ENCODE measurements at places on chromosomes 3 and 15.

DNA sequence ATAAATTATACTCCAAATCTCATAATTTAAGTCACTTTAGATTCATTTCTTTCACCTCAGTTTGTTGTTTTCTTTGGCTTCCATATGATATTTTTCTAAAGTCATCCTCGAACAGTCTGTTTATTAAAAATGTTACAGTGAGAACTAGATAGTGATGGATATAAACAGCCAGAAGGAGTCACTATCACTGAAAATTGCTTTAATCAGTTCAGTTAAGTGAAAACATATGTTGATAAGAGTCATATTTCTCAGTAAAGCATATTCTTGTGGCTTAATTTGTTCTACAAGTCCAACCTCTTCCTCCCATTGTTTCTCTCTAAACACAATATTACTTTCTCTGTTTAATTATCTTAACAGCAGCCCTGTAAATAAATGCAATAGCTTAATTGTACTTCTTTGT lies 427.5 kb upstream of the ALCAM start:
- peak; percentile 54 for DNase-seq

GRCh38 chr3:142857056-142857455 lies 31.8 kb downstream of the PCOLCE2 start:
- no peak for DNase-seq

DNA sequence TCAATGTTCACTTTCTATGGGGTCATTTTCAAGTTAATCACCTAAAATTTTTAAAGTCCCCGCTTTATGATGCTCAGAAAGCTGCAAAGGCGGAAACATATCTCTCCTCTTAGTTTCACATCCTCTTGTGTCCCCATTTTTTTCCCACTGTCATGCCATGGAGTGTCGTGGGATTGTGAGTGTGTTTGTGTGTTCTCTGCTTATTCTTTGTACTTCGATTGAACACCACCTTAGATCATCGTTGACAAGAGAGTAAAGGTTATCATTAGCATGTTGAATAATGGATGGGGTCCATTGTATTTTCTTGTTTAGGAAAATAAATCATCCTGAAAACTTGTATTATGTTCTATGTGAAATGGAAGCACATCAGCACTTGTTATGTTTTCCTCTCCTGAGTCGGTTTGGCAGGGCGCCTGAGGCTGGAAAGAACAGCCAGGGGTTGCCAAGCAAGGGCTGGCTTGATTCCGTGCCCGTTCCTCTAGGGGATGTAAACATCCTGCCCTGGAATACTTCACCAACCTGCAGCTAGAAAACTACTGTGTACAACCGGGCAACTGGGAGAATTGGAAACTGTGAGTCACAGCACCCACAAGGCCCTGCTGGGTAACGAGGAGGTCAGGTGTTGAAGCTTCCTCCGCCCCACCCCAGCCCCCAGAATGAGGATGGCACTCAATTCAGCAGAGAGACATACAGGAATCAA lies 67.2 kb downstream of the EIF4E3 start:
- peak; percentile 51 for DNase-seq

DNA sequence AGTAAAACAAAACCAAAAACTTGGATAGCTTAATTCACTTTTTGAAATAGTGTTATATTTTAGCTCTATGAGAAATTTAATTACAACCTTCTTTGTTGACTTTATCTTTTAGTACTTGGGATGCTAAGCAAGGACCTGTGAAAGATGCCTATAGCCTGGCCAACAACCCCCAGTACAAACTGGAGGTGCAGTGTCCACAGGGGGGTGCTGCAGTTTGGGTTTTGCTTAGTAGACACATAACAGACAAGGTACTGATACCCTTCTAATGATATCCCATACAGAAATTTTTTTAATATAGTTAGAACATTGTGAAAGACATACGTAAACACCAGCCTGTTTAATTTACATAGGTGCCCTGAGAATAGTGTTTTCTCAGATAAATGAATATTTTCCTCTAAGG lies 35.3 kb downstream of the CAPN7 start:
- peak; percentile 31 for DNase-seq

- DNase-seq: no peak
Measured at GRCh38 chr3:183484431-183485075, 56.1 kb upstream of the MCF2L2 start.

- DNase-seq: peak; percentile 86
Measured at GRCh38 chr3:195450731-195451229, 8.0 kb upstream of the ACAP2 start.

GRCh38 chr15:65209701-65210643 lies 1.3 kb downstream of the CILP start:
- no peak for DNase-seq

DNA sequence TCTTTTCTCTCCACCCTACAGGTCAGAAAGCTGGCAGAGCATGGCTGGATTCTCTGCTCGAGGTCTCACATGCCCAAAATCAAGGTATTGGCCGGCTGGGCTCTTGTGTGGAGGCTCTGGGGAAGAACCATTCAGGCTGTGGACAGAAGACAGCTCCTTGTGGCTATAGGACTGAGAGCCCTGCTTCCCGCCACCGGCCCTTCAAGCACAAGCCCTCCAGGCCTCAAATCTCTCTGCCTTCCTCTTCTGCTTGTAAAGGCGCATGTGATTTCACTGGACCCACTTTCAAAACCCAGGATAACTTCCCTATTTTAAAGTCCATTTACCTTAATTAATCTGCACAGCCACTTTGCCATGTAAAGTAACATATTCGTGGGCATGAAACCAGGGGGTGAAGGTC lies 36.2 kb upstream of the MGLL start:
- DNase-seq: no peak

DNA sequence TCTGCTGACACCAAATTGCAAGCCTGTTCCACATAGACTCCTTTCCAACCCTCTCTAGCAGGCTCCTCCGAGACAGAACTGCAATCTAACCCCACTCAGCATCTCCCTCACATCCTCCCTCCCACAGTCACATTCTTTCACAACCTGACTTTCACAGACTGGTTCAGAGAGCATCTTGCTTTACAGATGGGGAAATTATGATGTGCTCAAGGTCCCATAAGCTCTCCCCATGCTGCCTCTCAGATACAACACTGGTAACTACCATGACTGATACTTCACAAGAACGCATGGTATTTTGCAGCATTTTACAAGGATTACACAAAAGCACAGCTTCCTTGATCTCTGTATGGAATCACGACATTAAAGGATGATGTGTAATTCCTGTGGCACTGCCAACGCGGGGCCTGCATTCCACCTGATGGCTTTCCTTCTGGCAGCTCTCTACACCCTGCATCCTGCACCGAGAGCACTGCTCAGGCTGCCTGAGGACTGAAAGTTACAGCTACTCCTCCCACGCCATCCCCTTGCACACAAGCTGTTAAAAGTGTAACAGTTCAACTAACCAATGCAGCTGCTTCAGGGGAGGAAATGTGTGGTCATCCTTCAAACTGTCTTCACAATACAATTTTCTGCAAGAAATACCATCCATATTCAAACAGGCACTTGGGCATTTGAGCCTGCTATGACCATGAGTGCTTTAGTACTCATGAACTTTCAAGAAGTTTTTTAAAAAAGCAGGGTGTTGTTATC lies 27.6 kb downstream of the TBC1D2B start:
- peak; percentile 57 for DNase-seq

DNA sequence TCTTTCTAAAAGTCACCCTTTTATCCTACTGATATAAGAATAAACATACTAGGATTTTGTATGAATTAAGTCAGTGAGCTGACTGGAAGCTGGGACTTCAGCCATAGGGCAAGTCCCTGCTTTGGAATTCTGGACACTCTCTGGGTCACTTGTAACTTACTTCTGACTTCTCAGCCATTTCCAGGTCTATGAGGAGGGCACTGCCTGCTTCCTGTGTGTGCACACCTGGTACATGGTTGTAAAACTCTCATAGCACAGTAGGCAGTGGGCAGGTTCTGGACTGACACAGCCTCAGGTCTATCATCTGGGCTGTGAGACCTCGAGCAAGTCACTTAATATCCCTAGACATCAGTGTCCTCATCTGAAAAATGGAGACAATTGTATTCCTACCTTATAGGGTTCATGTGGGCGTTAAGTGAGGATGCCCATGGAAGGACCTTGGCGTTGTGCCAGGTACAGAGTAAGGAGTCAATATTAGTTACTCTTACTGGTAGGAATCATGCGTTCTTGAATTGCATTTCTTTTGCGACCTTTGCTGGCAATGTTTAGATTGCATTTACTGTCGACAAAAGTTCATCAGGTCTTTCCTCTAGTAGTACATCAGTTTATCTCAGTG lies 27.5 kb upstream of the TGM5 start:
- no peak for DNase-seq

Data from fibroblast of the aortic adventitia (primary cell).